ENCODE measurements at places on chromosomes 16 and 17.

DNA sequence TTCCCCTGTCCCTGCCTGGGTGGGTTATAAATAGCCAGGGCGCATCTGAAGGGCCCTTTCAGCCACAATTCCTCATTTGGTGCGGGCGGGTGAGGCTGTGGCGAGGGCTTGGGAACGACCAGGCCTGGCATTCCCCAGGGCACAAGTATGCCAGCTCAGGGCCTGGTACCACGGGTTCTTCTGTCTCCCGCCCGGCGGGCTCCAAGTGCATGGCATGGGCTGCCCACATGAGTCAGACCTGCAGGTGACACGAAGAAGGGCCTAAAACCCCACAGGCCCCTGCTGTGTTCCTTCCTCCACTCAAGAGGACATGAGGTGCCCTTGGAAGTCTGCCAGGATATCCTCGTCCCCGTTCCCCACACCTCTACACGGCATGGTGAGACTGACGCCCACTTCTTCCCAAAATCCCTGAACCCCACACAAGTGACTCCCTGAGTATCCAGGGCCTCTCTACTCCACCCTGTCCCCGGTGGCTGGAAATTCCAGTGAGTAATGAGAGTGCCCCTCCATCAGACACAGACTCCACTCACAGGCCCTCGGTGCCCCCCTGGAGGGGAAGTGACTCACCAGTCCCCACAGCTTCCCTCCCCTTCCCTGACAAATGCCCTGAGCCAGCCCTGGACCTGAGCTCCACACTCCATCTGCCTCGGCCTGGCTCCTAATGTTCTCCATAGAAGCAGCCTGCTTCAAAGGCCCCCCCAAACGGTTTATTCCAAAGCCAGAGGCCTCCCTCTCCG lies 68.8 kb downstream of the ABR start:
- DNase-seq = no peak

DNA sequence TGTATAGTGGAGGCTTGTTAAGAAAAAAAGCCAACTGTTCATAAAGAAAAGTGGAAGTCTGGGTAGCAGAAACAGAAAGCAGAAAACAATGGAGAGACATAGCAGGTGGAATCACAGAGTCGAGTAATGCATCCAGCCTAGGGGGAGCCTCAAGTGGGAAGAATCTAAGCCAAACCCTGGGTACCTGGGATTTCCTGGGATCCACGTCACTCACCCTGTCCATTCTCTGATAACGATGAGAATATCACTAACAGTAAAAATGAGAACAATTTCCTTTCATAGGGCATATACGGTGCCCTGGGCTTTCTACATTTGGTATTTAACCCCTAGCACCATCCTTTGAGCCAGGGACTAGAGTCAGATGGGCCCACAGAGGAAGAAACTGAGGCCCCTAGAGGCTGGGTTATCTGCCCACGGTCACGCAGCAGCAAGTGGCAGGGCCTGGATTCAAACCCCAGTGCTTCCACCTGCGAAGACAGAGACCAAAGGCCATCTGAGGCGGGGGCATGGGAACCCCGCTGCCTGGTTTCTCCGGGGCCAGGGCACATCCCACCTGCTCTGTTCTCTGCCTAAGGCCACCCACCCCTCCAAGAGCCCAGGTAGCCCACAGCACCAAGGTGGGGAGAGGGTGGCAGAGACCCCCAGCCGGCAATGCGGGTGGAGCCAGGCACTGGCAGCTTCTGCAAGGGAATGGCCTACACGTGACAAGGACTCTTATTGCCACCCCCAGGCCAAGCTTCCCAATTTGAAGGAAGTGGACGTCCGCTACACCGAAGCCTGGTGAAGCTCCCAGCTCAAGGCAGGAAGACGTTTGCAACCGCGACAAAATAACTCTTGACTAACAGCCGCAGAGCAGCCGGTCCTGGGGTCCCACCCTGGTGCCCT lies 69.8 kb upstream of the PLCG2 start:
- DNase-seq = no peak

GRCh38 chr16:88456356-88457292 lies 3.5 kb downstream of the ZFPM1 start:
- DNase-seq = peak; percentile 71

GRCh38 chr16:74736531-74737157 lies 36.0 kb upstream of the MLKL start:
- DNase-seq = no peak

- DNase-seq = no peak
Observed at GRCh38 chr17:78717431-78717980, 64.6 kb downstream of the CYTH1 start.

GRCh38 chr16:75304521-75305363 lies 53.3 kb upstream of the BCAR1 start:
- no peak for DNase-seq
